HCT116 (cell line): ENCODE measurements at places on chromosomes 5 and 9. TPM values are rescaled to one million over a fixed set of nuclear protein-coding genes. Genes with fewer than 3 reads are reported as not detected.

The ECM2 gene
- total RNA-seq, result not detected

The FCN2 gene
- total RNA-seq, result not detected

The ITGA2 gene
- total RNA-seq, result 36.6 TPM

The GFI1B gene
- total RNA-seq, result 0.20 TPM

- no peaks in the 10 kb centered on the region for H3K36me3 ChIP-seq
- no peak for DNase-seq
- H3K4me3 ChIP-seq, result no peak overlapping the region
- H3K27me3 ChIP-seq, result peaks cover 17% of the 10 kb centered on the region
Observed at GRCh38 chr9:84998639-84999038, 329.1 kb downstream of the NTRK2 start.

DNA sequence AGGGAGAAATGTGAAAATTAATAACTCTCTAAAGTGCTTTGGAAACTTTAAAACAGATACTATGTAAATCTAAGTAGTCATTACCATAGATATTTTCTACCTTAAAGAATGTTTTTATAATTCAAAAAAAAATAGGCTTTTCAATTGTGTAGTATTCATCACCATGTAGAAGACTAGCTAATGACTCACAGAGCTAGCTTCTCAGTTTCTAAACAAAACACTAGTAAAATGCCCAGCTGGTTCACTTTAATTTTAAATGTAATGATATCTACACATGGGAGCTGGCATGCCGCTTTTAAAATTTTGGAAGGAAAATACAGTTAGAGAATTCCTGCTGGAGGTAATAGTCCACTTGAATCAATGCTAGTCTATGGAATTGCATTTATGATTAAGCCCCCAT is 509.8 kb downstream of the CSNK1G3 start:
- H3K36me3 ChIP-seq, result no peaks in the 10 kb centered on the region
- no peaks in the 10 kb centered on the region for H3K27me3 ChIP-seq
- no peak for DNase-seq
- H3K27ac ChIP-seq, result no peak overlapping the region

- H3K4me1 ChIP-seq, result no peaks in the 10 kb centered on the region; the same call in 1 of the 2 replicates
- H3K4me3 ChIP-seq, result no peak overlapping the region
- no peak for DNase-seq
- 0 out of 2 replicates have a peak, but pooled peaks cover 2% of the 10 kb centered on the region for H3K36me3 ChIP-seq
- H3K27me3 ChIP-seq, result no peaks in the 10 kb centered on the region
Observed at GRCh38 chr9:33884856-33885701, 68.1 kb downstream of the UBE2R2 start.

DNA sequence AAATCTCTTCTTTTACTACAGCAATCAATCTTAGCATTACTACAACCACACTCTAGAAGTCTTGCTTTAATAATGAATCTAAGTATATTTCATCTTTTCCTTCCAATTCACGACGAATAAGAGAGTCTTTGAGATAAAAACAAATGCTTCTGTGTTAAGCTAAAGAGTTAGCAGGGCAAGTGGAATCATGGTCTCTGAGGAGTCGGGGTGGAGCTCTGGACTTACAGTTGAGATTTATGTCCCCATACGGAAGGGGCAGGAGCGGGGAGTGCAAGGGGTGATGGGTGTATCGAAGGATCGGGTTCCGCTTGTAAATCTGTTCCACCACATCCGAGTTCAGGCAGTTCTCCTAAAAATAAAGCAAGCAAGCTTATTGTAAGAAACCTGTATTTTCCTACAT is 59.0 kb upstream of the RETREG1 start:
- H3K27ac ChIP-seq, result no peak overlapping the region
- DNase-seq, result no peak
- no peaks in the 10 kb centered on the region for H3K4me1 ChIP-seq
- H3K4me3 ChIP-seq, result no peak overlapping the region

GRCh38 chr5:113058269-113058668 is 81.7 kb downstream of the DCP2 start:
- H3K4me3 ChIP-seq, result no peak overlapping the region
- H3K27me3 ChIP-seq, result no peaks in the 10 kb centered on the region
- no peak for DNase-seq
- no peaks in the 10 kb centered on the region for H3K4me1 ChIP-seq
- no peak overlapping the region for H3K27ac ChIP-seq

DNA sequence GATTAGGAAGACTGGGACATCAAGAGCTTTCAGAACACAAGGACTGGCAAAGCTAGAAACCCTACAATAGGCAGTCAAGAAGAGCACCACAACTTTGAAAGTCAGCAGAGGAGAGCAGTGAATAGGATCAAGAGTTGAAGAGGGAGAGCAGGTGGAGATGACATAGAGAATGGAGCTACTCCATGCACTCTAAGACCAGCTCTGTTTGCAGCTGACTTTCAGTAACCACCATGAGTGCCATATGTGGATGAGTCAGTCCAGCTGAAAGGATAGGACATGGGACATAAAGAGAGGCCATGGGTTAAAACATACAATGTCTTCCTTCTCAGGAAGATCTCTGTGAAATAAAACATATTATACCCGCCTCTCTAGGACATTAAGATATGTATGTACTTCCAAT is 289.1 kb upstream of the KLF4 start:
- H3K36me3 ChIP-seq, result no peaks in the 10 kb centered on the region
- no peak overlapping the region for H3K27ac ChIP-seq
- H3K4me3 ChIP-seq, result no peak overlapping the region

DNA sequence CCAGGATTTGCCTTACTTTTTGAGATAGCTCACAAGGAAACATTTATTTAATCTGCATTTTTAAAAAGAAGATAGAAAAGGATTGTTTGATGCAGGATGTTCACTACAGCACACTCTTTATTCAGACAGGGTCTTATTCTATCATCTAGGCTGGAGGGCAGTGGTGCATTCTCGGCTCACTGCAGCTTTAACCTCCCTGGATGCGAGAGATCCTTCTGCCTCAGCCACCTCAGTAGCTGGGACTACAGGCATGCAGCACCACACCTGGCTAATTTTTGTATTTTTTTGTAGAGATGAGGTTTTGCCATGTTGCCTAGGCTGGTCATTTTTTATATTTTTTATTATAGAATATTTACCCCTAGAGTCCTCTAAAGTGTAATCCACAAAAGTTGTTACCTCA is 221.4 kb downstream of the MCTP1 start:
- no peak overlapping the region for H3K27ac ChIP-seq
- H3K27me3 ChIP-seq, result no peaks in the 10 kb centered on the region
- H3K4me3 ChIP-seq, result no peak overlapping the region
- H3K4me1 ChIP-seq, result no peaks in the 10 kb centered on the region
- no peaks in the 10 kb centered on the region for H3K36me3 ChIP-seq

GRCh38 chr5:135395451-135395850 is 3.6 kb downstream of the MACROH2A1 start:
- peaks cover 2% of the 10 kb centered on the region; the same call in 1 of the 2 replicates for H3K36me3 ChIP-seq
- peaks cover 12% of the 10 kb centered on the region for H3K4me1 ChIP-seq
- no peaks in the 10 kb centered on the region for H3K27me3 ChIP-seq
- H3K4me3 ChIP-seq, result no peak overlapping the region

DNA sequence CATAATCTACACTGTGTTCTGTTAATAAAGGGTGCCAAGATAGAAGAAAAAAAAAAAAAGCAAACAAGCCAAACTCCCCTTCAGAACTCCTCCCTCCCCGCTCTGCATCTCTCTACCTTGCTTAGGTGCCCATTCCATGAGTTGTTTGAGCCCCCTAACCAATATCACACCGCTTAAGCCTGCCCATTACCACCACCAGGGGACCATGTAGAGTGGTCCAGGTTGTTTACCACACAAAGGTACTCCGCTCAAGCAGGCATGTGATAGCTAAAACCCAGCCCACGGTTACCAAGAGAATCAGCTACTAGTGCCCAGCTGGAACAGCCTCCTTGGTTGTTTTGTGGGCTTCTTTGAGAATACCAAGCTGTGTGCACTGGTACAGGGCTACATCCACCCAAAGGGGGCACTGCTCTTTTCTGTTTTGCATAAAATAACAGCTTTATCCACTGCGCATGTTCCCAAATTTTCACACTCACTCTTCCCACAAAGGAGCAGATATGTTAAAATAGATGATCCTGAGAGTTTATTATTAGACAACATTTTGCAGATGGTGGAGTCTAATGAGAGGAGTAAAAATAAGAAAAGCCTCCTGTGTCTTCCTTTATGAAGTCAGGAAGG is 304.1 kb downstream of the DEPDC1B start:
- peaks cover 19% of the 10 kb centered on the region for H3K27me3 ChIP-seq
- H3K36me3 ChIP-seq, result no peaks in the 10 kb centered on the region
- H3K27ac ChIP-seq, result no peak overlapping the region
- no peaks in the 10 kb centered on the region for H3K4me1 ChIP-seq
- DNase-seq, result no peak
- no peak overlapping the region for H3K4me3 ChIP-seq

GRCh38 chr9:127755061-127756060 is 20.3 kb upstream of the TOR2A start:
- no peak overlapping the region for H3K4me3 ChIP-seq
- no peak overlapping the region for H3K27ac ChIP-seq
- no peak for DNase-seq
- H3K4me1 ChIP-seq, result no peaks in the 10 kb centered on the region
- no peaks in the 10 kb centered on the region for H3K36me3 ChIP-seq
- no peaks in the 10 kb centered on the region for H3K27me3 ChIP-seq

DNA sequence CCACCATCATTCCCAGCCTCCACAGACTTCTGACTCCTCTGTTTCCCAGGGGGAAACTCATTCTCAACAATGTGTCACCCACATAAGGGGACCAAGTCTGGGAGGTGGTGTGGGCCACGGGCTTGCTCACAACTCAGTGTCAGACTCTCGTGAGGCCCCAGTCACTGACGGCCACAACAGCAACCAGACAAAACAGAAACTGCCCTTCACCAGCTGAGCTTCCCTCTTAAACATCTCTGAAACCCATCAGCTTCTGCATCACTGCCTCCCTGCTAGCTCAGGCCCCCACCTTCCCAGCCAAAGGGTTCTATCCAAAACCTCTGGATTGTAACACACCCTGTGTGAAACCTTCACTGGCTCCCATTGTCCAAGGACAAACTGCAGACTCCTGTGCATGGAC is 273.4 kb downstream of the CDK5RAP2 start:
- H3K4me1 ChIP-seq, result no peaks in the 10 kb centered on the region
- DNase-seq, result no peak
- no peaks in the 10 kb centered on the region for H3K27me3 ChIP-seq
- no peak overlapping the region for H3K4me3 ChIP-seq
- no peak overlapping the region for H3K27ac ChIP-seq
- H3K36me3 ChIP-seq, result no peaks in the 10 kb centered on the region

DNA sequence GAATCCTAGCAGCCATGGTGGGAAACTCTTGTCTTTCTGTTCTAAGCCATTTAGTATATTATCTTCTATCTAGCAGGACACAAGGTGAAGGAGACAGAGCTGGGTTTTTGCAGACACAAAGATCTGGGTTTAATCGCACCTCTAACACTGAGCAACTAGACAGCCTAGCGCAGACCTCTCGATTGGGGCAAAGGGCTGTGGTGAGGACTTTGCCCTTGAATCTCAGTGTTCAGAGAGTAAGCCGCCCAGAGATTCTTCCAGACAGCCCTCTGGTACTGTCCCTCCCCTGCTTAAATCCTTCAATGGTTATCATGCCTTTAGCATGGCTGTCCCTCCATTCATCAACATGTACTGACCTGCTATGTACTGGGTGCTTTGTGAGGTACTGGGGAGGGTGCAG is 128.1 kb downstream of the CRB2 start:
- H3K4me3 ChIP-seq, result no peak overlapping the region
- H3K27ac ChIP-seq, result no peak overlapping the region
- H3K36me3 ChIP-seq, result no peaks in the 10 kb centered on the region
- no peak for DNase-seq
- H3K4me1 ChIP-seq, result no peaks in the 10 kb centered on the region

GRCh38 chr5:107217721-107218130 is 453.0 kb downstream of the EFNA5 start:
- no peak overlapping the region for H3K27ac ChIP-seq
- H3K4me3 ChIP-seq, result no peak overlapping the region
- no peaks in the 10 kb centered on the region for H3K4me1 ChIP-seq
- H3K27me3 ChIP-seq, result no peaks in the 10 kb centered on the region

- no peaks in the 10 kb centered on the region for H3K27me3 ChIP-seq
- peaks cover 5% of the 10 kb centered on the region; the same call in 1 of the 2 replicates for H3K4me1 ChIP-seq
- no peak overlapping the region for H3K27ac ChIP-seq
- DNase-seq, result no peak
- no peak overlapping the region for H3K4me3 ChIP-seq
Observed at GRCh38 chr5:142106061-142106460, 2.5 kb upstream of the NDFIP1 start.

DNA sequence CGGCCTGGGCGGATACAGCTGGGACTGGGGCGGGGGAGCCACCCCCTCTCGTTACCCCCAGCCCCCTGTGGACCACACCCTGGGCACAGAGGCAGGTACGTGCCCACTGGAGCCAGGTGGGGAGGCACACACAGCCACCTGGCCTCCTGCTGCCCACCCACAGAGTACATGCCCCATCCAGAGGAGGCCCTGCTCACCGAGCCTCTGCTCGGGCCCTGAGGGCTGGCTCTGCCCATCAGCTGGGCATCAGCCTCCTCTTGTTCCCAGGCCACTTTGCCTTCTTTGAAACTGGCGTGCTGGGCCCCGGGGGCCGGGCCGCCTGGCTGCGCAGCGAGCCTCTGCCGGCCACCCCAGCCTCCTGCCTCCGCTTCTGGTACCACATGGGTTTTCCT is 6.3 kb downstream of the MAMDC4 start:
- no peaks in the 10 kb centered on the region for H3K27me3 ChIP-seq
- H3K27ac ChIP-seq, result peak overlapping the region; percentile 44; the same call in 1 of the 2 replicates
- peaks cover 12% of the 10 kb centered on the region; the same call in 1 of the 2 replicates for H3K4me1 ChIP-seq
- DNase-seq, result no peak
- peaks cover 16% of the 10 kb centered on the region; the same call in 1 of the 2 replicates for H3K36me3 ChIP-seq
- no peak overlapping the region for H3K4me3 ChIP-seq

DNA sequence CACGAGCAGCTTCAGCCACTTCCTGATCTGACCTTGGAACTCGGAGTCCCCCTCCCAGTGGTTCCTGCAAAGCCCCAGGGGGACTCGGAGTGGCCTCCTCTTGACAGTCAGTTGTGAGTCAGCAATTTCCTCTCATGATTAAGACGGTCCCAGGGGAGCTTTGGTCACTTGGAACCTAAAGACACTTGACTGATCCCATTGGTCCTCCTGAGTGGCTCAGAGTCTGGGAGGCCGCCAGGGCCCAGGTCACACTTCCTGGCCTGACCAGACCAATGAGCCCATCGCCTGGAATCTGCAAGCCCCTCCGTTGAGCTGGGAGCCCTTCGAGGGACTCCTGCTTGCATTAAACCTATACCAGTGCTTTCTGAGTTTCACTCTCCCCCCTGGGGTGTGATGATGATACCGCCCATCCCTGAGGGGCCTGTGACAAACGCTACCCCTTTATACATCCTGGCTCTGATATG is 29.1 kb downstream of the TSPAN17 start:
- no peaks in the 10 kb centered on the region for H3K27me3 ChIP-seq
- H3K27ac ChIP-seq, result no peak overlapping the region

DNA sequence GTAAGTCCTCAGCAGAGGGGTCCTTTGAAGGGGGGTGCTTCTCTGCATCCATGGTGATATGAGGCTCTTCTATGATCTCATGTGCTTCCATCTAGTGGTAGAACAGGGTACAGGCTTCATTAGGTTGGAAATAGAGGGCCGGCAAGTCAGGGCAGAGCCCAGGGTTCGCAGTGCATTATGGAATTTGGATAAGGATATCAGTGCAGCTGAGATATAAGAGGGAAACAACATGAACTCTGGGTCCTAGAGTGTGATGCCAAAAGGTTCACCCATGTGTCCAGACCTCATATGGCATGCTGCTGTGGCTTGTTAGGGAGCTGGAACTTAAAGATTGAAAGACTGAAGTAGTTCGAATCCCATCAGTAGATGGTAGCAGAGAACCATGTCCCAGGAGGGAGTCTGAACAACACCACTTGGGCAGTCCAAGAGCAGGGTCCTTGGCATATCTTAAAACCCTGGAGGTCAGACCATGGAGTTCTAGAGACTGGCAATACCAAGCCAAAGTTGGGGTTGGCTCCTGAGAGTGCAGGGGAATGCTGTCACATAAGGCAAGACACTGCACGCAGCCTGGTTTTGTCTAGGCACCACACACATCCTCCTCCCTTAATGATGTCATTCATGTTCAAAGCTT is 2.3 kb downstream of the FAM221B start:
- H3K36me3 ChIP-seq, result no peaks in the 10 kb centered on the region
- H3K27me3 ChIP-seq, result no peaks in the 10 kb centered on the region
- H3K27ac ChIP-seq, result peak overlapping the region; percentile 5; the same call in 1 of the 2 replicates
- DNase-seq, result peak; percentile 44
